GM03348 (cell line): ENCODE measurements at places on chromosomes 5 and 9.

DNA sequence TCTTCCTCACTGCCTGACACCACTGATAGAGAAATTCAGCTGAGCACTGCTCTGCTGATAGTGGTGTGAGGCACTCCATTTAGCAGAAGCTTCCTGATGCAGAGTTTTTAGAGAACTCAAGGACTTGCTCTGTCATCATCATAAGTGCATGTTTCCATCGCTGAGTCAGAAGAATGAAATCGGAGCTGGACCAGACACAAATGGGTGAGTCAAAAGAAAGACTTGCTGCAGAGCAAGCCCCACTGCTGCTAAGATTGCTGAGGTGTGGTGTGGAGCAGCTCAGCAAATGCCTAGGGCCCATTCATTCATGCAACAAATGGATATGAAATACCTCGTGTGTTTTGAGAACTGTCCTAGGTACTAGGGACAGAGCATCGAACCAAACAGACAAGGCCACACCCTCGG is 410.2 kb upstream of the SLC30A5 start:
- peak; percentile 65 for DNase-seq

GRCh38 chr9:99773468-99774138 is 48.1 kb upstream of the NR4A3 start:
- no peak for DNase-seq

DNA sequence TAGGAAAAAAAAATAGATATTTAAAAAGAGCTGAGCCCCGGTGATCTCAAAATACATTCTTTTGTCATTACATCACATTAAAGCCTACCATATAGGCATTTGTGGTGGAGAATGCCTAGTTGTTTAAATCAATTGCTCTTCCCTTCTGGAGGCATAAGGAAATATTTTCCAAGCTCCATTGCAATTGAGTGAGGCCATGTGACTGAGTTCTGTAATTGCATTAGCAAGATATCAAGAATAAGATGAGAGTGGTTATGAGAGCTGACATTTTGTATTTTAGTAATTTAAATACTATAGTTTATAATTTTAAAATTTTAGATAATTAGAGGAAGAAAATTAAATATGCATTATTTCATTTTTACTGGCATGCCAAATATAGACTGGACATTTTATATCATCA is 1195.9 kb downstream of the DTWD2 start:
- no peak for DNase-seq

GRCh38 chr9:32565967-32566366 is 7.0 kb downstream of the NDUFB6 start:
- DNase-seq, result no peak

- no peak for DNase-seq
These were observed 49.6 kb upstream of the EIF4EBP3 start for GRCh38 chr5:140497897-140498296.

- no peak for DNase-seq
These were observed 54.7 kb downstream of the PTCD2 start for GRCh38 chr5:72374844-72375243.

DNA sequence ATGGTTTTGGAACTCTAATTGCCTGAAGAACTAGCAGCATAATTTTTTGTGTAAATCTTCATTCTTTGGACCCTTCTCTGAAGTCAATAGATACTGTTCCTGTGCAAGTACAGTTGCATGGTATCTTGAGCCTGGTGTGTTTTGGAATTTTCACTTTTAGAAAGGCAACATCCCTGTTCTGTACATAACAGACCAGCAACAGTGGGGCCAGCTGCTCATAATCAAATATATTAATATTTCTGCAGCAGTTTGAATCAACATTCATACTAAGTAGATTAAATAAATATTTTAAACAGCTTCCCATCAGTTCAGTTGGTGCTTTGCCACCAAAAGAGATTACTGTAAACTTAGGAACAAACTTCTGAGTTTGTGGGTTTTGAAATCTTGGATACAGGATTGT is 97.9 kb downstream of the CD180 start:
- DNase-seq, result no peak
